D721Med (cell line): ENCODE measurements at places on chromosomes 16 and 17.

DNA sequence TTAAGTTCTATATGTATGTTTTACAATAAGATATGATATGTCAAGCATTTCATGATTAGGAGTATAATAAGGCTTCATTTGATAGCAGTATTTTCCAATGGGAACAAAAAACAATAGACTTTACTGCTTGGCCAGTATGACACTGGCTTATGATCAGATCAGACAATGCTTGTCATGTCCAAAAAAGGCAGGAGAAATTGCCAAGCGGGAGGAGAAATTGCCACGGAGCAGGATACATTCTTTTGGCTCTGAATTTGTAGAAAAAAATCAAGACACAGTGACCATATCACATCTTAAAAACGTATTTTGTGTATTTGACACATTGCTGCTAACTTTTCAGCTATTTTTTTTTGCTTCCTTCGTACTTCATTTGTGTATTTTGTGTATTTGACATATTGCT lies 404.1 kb downstream of the CNTNAP4 start:
- DNase-seq = no peak

GRCh38 chr17:18961634-18962493 lies 9.9 kb downstream of the SLC5A10 start:
- no peak for DNase-seq

DNA sequence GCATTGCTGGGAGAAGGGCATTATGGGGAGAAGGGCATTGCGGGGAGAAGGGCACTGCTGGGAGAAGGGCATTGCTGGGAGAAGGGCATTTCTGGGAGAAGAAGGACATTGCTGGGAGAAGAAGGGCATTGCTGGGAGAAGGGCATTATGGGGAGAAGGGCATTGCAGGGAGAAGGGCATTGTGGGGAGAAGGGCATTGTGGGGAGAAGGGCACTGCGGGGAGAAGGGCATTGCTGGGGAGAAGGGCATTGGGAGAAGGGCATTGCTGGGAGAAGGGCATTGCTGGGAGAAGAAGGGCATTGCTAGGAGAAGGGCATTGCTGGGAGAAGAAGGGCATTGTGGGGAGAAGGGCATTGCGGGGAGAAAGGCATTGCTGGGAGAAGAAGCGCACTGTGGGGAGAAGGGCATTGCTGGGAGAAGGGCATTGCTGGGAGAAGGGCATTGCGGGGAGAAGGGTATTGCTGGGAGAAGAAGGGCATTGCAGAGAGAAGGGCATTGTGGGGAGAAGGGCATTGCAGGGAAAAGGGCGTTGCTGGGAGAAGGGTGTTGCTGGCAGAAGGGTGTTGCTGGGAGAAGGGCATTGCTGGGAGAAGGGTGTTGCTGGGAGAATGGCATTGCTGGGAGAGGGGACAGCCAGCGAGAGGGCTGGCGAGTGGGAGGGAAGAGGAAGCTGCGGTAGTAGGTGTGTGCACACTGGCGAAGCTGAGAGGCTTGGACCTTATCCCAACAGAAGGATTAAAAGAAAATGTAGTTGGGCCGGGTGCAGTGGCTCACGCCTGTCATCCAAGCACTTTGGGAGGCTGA lies 4.6 kb upstream of the PYDC1 start:
- DNase-seq = no peak

DNA sequence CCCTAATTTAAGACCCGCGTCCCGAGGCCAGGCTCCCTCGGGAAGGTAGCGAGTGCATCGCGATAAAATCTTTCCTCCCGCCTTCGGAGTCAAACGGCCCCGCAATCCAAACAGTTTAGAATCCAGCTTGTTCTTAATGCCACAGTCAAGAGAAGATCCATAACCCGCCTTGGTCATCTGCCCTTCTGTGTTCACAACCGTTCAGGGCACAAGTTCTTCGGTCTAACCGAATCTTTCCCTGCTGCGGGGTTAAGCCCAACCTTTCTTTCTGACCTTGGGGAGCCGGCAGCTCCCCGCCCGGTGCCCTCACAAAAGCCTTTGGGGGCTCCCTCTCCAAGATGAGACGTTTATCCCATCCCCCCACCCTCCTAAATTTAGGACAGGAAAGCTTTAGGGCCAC lies 30.3 kb downstream of the CPSF4L start:
- DNase-seq = no peak

- no peak for DNase-seq
Measured at GRCh38 chr17:13678841-13679240, 77.1 kb upstream of the HS3ST3A1 start.

DNA sequence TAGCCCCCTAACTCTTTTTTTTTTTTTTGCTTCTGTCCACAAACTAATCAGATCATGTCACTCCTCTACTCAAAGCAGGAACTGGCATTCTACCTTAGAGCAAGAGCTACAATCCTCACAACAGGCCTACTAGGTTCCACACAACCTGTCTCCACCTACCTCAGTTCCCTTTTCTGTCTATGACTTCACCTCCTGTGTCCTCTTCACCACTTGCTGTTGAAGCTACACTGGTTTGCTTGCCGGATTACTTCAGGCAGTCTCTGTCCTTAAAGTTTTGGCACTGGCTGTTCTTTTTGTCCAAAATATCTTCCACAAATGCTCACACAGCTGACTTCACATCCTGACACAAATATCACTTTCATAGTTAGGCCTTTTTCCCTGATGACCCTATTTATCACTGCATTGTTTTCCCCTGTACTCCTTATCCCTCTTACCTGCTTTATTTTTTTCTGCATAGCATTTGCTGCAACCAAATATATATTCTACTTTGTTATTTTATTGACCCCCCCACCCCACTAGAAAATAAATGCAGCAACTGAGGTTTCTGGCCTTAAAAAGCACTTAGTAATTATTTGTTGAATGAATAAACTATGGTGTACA lies 72.0 kb downstream of the KANSL1 start:
- DNase-seq = no peak

DNA sequence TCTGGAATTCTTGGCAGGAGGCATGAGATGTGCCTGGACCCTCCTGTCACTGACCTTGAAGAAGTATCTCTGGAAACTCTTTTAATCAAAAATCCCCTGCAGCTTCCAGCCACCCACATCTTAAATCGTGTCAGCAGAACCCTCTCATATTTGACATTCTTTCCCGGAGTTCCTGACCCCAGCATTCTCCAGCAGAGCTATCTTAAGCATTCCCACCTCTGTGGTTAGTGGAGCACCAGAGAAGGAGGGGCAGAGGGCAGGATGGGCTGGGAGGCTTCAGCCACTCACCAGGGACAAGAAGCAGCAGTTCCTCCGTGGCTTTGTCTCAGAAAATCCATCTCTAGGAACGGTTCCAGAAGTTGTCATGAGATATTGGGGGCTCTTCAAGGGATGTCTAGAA lies 149.9 kb downstream of the RGS9 start:
- DNase-seq = no peak

DNA sequence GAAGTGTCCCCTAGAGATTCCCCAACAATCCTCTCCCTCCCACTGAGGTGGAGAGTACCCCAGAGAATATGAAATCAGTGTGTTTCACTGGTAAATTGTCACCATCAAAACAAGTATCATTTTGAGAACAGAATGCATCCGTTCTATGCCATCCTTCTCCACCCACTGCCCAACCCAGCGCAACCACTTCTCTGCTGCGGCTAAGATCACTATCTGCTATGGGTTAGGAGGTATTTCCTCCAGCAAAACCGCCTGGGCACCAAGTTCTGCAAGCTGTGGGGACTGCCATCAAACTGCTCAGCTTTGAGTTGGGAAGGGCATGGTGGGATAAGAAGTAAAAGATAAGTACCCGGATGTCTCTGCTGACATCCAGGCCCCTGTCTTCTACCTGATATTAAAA lies 24.4 kb downstream of the CNTNAP1 start:
- DNase-seq = no peak

DNA sequence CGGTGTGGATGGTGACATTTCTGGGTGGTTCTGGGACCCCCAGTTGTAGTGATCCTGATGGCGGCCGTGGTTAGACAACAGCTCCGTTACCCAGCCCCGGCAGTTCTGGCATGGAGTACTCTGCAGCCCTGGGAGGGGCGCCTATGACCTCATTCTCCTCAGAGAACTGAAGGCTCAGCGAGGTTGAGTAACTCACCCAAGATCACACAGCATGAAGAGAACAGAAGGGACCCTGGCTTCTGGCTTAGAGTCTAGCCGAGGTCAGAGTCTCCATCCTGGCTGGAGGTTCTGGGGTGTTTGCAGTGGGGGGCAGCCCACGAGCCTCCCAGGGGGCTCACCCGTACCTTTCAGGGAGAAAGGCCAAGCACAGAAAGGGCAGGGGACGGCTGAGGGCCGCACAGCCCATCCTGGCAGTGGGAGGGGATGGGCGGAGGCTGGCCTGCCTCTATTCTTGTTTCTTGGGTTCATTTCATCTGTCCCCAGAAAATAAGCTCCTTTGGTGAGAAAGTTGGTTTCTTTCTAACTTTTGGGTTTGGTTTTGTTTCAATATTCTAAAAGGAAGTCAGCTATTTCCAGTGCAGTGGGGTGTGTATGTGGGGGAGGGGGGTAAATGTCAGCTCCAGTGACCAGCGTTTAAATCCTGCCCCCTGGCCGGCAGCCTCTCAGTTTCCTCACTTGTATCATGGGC lies 13.2 kb downstream of the ZFPM1 start:
- DNase-seq = no peak

- no peak for DNase-seq
Measured at GRCh38 chr17:43418441-43419374, 19.9 kb downstream of the ARL4D start.

DNA sequence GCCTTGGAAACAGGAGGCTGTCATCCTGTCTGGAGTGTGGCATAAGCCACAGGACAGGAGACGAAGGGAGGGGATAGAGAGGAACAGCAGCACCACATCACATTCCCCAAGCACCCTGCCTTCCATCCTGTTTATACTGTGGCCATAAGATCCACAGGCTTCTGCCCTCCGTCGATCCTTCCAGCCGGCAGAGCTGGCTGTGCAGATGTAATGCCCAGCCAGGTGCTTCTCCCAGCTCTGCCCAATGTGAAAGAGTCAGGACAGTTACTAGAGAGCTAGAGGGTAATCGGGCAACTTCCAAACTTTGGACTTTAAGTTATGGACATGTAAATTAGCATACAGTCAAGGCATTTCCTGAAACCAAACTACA lies 368.4 kb downstream of the SOX9 start:
- DNase-seq = no peak

DNA sequence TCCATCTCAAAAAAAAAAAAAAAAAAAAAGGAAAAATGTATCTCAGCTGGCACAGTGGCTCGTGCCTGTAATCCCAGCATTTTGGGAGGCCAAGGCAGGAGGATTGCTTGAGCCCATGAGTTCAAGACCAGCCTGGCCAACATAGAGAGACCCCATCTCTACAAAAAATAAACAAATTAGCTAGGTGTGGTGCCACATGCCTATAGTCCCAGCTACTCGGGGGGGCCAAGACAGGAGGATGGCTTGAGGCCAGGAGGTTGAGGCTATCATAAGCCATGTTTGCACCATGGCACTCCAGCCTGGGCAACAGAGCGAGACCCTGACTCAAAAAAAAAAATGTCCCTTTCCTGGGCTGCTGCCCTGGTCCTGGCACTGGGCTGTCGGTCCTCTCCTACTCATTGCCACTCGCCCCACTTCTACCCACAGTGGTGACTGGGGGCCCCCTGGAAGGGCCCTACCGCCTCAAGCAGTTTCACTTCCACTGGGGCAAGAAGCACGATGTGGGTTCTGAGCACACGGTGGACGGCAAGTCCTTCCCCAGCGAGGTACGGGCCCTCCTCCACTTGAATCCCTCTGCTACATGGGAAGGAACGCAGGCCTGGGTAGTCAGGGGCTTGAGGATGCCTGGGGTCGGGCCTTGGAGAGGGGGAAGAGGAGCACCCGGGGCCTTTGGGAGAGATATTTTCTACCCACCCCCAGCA lies 6.1 kb downstream of the CA7 start:
- DNase-seq = no peak

GRCh38 chr16:19588661-19589060 lies 33.2 kb downstream of the VPS35L start:
- DNase-seq = no peak

DNA sequence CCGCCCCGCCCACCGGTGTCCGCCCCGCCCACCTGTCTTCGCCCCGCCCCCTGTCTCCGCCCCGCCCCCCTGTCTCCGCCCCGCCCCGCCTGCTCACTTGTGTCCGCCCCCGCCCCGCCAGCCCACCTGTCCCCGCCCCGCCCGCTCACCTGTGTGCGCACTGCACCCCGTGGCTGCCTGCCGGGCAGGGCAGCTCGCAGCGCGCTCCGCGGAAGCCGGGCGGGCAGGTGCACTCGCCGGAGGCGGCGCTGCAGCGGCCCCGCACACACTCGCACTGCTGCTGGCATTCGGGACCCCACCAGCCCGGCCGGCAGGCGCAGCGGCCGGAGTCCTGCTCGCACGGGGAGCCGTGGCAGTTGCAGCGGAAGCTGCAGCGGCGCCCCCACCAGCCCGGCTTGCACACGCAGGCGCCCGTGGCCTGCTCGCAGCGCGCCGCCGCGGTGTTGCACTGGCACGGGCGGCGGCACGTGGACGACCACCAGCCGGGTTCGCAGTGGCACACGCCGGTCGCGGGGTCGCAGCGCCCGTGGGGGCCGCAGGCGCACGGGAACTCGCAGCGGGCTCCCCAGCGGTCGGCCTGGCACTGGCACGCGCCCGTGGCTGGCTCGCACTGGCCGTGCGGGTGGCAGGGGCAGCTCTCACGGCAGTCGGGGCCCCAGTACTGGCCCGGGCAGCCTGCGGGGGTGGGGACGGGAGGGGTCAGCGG lies 2.1 kb downstream of the SCARF1 start:
- no peak for DNase-seq

- DNase-seq = no peak
Measured at GRCh38 chr17:4293572-4293971, 29.8 kb upstream of the ANKFY1 start.

GRCh38 chr17:69962436-69962995 lies 112.5 kb upstream of the KCNJ16 start:
- no peak for DNase-seq

DNA sequence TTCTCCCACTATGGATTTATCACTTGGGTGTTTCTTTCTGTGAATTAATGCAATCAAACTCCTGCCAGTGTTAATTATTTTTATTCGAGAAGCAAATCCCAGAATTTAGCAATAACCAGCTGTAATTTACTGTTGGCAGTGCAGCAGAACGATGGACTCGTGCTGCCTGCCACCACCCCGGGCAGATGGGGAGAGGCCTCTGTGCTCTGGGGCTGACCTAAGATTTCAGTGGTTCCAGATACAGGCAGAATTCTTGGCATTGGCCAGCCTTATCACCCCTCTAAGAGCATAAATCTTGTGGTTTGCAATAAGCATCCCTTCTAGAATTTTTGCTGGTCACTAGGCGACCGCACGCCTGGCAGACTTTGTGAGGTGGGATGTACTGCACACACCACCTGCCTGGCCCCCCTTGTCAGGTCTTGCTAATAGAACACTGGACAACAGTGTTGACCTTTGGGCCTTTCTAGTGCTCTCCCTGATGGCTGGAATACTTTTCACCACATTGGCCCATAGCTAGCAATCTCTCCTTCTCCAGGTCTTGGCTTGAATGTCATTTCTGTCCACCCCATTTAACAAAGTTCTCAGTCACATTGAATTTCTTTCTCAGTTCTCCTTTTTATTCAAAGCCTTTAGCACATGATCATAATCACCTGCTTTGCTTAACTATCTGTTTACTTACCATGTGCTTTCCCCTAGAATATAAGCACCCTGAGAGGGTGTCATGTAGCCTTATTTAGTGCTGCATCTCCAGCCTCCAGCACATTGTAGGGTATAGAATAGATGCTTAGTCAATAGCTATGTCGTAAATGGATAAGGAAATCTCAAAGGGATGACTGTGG lies 122.1 kb upstream of the DYNLRB2 start:
- DNase-seq = no peak
